Mesenchymal stem cell (in vitro differentiated cells and primary cell): ENCODE measurements at places on chromosomes 5 and 9.

DNA sequence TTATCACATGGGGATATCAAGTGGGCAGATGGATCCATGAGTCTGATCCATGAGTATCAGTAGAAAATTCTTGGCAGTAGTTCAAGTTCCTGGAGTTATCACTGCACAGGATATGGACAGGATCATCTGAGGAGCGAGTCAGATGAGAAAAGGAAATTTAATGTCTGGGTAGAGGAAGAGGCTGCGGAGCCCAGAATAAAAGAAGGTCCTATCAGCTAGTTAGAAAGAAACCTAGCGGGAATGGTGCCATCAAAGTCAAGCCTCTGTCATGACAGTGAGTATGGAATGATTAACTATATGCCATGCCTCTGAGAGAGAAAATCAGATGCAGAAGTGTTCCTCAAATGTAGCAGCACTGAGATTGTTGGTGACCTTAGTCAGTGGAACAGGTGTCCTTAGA is 248.1 kb downstream of the PIK3R1 start:
- no peaks in the 10 kb centered on the region for H3K27me3 ChIP-seq
- no peaks in the 10 kb centered on the region for H3K4me1 ChIP-seq
- H3K27ac ChIP-seq = no peak overlapping the region
- H3K36me3 ChIP-seq = no peaks in the 10 kb centered on the region
- no peak for DNase-seq
- H3K4me3 ChIP-seq = no peak overlapping the region

DNA sequence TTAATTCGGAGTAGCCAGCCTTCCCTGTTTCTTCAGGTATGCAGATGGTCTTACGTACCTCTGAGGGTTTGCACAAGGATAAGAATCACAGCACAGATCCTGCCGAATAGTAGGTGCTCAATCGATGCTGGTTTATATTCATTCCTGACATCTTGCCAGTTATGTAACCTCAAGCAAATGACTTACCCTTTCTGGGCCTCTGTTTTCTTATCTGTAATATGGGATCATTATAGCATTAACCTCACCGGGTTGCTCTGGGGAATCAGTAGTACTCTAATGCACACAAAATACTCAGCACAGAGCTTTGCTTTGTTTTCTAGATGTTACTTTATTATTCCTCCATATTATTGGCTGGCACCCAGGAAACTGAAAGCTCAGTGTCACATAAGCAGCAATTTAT is 7.7 kb upstream of the NR5A1 start:
- peaks cover 4% of the 10 kb centered on the region for H3K27me3 ChIP-seq
- H3K4me1 ChIP-seq = no peaks in the 10 kb centered on the region
- H3K27ac ChIP-seq = no peak overlapping the region
- DNase-seq = no peak

DNA sequence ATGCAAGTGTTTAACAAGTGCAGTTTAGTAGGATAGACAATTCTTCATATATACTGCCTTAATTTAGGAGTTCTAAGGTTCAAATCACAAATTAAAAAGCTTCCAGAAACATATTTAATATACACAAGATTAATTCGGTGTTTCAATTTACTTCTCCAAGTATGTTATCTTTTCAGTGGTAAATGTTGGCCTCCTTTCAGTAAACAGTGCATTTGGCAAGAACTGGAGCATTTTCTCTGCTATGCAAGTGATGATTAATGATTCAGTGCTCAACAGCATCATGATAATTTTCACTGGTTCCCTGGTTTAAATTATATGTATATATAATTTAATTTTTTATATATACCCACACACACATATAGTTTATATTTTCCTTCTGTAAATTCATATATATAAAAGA is 541.7 kb downstream of the EFNA5 start:
- no peaks in the 10 kb centered on the region for H3K4me1 ChIP-seq
- no peaks in the 10 kb centered on the region for H3K36me3 ChIP-seq
- H3K27ac ChIP-seq = no peak overlapping the region
- H3K27me3 ChIP-seq = no peaks in the 10 kb centered on the region

- DNase-seq = no peak
- H3K4me1 ChIP-seq = peaks cover 4% of the 10 kb centered on the region
- no peak overlapping the region for H3K27ac ChIP-seq
- peaks cover 68% of the 10 kb centered on the region for H3K36me3 ChIP-seq
- no peaks in the 10 kb centered on the region for H3K27me3 ChIP-seq
Observed at GRCh38 chr9:129103595-129103965, 7.0 kb downstream of the CRAT start.

- no peak overlapping the region for H3K27ac ChIP-seq
- no peaks in the 10 kb centered on the region for H3K36me3 ChIP-seq
- peaks cover 3% of the 10 kb centered on the region for H3K27me3 ChIP-seq
- H3K4me1 ChIP-seq = no peaks in the 10 kb centered on the region
Observed at GRCh38 chr5:122201365-122201764, 72.0 kb downstream of the ZNF474 start.

DNA sequence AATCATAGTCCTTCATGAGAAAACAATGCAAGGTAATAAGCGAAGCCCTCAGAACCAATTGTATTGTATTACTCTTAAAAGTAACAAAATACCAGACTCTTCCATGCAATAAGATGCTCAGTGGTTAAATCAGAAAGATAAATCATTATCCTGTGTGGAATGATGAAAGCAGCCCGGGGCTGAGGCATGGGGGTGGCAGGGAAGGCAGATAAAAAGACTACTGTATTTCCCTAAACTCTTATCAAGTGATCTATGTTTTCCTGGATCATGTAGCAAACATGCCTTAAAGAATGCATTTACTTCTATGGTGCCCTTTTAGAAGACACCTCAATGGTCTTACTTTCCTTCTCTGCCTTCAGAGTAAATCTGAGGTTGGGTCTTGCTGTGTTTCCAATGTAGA is 105.6 kb upstream of the DAPK1 start:
- peaks cover 16% of the 10 kb centered on the region for H3K4me1 ChIP-seq
- peak overlapping the region; percentile 3 for H3K27ac ChIP-seq
- no peaks in the 10 kb centered on the region for H3K36me3 ChIP-seq
